ENCODE measurements at places on chromosomes 2 and 18.

DNA sequence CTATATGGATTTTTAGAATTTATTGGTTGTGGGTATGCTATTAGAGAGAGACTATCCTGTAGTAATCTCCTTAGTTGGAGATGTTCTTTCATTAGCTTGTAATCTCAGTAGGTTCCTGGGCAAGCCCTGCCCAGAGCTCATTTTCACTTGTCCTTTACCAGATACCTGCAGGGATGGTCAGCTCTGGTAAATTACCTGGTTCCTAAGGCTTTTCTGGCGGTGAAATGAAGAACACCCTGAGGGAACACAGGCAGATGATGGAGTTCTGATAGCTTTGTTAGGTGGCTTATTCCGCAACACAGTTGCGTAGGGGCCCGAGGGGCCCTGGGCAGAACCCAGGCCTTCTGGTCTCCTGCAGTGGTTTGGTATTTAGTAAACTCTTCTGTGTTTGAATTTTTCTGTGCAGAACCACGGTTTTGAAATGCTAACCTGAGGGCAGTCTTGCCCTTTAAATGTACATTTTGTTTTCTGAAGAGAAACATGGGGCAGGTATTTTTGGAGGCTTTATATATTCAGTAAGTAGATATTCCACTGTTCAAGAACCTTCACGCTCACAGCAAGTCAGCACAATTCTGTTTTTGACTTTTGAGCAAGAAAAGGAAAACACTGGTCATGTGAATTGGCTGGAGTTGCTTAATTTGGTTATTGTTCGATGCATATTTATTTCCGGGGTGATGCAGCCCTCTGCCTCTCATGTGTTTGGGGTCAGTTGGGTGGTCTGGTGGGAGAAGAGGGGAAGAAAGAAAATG lies 22.4 kb downstream of the ZNF532 start:
- DNase-seq = no peak

DNA sequence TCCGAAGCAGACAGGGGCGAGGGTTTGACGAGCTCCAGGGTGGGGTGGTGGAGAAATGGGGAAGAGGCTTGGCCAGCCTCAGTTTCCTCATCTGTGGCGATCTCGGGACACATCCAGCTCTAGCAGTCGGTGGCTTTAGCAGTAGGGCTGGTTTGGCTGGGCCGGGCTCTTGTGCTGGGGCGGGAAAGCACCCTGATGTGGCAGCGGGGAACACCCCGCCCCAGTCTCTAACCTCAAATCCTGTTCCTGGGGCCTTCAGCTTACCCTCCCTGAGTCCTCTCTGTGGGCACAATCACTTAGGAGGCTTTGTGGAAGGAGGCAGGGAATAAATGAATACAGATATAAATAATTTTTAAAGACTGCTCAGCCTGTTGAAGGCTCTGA lies 26.5 kb upstream of the MCFD2 start:
- no peak for DNase-seq

GRCh38 chr2:63073994-63074393 lies 23.4 kb downstream of the OTX1 start:
- DNase-seq = no peak

- no peak for DNase-seq
These were observed 89.8 kb upstream of the SP3 start for GRCh38 chr2:174054926-174055325.

DNA sequence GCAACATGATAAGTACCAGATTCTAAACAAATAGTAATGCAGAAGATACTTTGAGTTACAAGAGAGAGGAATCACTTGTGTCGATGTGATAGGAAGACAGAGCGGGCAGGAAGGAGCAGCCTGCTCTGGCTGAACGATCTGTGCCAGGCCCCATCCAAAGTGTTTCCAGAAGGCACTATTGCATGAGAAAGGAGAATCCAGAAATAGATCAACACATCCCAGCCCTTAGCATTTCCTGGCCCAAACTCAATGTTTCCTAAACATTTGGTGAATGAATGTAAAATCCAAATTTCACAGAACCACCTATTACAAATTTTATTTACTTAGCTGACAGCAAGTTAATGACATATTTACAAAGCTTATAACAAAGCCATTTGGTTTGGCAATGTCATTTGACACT lies 257.2 kb downstream of the TXNL1 start:
- no peak for DNase-seq

DNA sequence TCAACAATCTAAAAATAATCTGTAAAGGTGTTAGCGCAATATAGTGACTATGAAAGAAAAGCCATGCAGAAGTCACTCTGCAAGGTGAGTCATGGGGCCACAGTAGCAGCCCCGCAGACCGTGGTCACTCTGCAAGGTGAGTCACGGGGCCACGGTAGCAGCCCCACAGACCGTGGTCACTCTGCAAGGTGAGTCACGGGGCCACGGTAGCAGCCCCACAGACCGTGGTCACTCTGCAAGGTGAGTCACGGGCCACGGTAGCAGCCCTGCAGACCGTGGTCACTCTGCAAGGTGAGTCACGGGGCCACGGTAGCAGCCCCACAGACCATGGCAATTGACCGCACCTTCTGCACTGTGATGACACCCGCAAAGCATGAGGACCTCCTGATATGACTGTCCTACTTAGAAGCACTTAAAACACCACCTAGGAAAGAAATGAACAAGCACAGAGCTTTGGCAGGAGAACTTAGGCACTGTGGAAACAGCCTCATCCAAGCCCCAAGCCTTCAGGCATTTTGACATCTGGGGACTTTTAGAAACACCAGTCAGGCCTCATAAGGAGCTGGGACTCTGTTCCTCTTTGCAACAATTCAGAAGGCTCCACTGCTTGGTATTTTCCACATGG lies 70.1 kb downstream of the LDLRAD4 start:
- no peak for DNase-seq

DNA sequence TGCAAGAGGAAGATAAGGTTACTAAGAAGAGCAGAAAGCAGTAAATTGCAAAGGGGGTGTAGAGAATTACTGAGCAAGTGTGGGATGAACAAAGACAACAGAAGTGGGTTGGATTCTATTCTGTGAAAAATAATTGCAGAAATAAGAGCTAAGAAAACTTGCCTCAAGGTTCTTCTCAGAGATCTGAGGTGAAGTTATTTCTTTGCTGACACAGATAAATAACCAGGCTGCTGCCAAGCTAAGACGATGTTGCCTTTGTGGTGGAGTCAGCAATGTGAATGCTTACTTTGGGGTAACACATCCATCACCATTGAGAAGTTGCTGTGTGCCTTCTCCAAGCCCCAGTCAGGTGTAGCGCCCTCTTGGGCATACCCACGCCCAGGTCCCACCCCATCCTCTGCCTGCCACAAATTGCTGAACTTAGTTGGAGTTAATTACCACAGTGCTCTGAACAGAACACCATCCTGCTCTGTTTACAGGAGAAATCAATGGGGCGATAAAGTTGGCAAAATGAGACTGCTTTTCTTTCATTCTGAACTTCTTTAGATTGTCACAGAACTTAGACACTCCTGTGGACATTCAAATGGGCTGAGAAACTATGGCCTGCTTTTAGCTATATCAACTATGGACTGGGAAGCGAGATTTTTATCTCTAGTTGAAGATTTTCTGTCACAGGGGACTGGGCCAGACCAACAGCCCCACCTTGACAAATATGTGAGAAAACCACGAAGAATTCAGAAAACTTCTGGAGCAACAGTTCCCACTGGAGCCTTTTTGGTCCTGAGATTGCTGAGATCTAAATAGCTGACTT lies 283.6 kb downstream of the TMX3 start:
- DNase-seq = no peak
